ENCODE measurements at places on chromosomes 16 and 17. TPM values are rescaled to one million over a fixed set of nuclear protein-coding genes. Genes with fewer than 3 reads are reported as not detected.

SLC5A11 gene
- total RNA-seq, result 0.05 TPM

TBC1D3I gene
- total RNA-seq, result 0.22 TPM

RAC3 gene
- not detected for total RNA-seq

ZNF469 gene
- total RNA-seq, result 0.91 TPM

OR3A3 gene
- total RNA-seq, result not detected

MIS12 gene
- 24.0 TPM for total RNA-seq

RHBDL3 gene
- total RNA-seq, result 3.7 TPM

KRTAP4-9 gene
- not detected for total RNA-seq

MEOX1 gene
- total RNA-seq, result not detected

NEUROD2 gene
- not detected for total RNA-seq

RASL10B gene
- 0.69 TPM for total RNA-seq

EPX gene
- total RNA-seq, result not detected
